Suppressor macrophage treated with lipopolysaccharide for 4 hours (primary cell): ENCODE measurements at places on chromosomes 3 and 15.

GRCh38 chr3:133532951-133533350 is 40.5 kb upstream of the CDV3 start:
- DNase-seq = no peak

DNA sequence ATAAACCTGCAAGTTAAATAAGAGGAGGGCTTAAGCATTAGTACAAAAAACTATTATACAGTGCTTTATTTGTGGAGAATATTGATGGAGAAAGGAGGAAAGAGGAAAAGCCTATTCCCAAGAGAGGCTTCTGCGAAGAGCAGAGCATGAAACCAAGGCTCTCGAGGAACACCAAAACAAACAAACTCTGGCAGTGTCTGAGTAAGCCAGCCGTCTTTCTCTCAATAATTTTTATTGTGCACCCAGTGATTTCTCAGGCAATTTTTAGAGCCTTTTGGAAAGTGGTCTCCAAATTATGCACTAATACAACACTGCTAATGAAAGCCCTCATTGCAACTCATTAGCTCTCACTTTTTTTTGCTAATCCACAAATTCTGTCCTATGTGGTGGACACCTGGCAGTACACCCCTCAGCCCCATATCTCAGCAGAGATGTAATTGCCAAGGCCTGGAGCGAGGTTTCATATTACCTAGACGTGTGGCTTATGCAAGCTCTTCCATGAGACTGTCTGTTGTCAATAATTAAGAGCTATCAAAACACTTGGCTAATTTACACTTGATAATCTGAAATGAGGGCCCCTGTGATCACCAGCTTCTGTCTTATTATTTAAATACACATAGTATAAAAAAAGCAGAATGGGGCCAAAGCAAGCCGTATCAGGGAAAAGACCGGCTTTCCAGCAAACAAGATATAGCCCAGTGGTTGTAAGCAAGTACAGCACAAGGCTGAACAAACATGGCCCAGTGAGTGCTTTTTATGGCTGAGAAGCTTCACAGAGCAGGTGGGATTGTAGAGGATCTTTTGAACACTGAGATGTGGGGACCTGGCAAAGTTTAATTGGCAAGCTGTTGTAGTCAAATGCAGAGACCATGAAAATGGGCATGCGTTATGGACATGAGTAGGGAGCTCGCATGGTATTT is 216.9 kb downstream of the ROBO2 start:
- no peak for DNase-seq

DNA sequence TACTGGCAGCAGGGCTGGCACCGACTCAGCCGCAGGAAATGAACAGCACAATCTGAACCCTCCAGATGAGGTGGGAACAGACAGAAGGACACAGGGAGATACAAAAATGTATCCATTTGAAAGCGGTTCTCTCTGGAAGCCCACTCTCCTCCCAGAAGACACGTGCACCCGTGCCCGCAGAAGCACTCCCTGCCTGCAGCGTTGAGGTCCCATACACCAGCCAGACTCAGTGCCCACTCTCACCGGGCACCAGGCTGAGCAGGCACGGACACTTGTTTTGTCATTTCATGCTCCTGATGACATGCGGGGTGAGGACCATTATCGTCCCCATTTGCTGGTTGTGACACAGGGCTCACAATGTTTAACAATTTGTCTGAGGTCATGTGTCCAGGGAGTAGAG is 297.4 kb upstream of the TLE3 start:
- DNase-seq = no peak

DNA sequence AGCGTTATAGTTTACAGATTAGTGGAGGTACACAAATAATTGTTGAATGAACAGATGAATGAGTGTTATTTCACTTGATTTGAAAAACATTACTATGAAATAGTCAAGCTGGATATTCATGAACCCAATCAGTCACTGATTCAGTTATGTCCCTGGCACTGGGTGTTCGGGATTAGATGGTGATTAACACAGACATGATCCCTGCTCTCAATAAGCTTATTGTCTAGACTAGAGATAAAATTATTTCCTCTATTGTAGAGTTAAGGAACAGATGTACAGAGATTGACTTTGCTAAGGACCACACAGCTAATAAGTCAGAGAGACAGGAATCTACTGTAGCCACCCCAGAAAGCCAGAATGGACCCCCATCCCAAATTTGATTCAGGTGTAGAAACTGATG is 963 bp downstream of the GRAMD1C start:
- no peak for DNase-seq

GRCh38 chr15:33872416-33873106 is 95.7 kb upstream of the CHRM5 start:
- no peak for DNase-seq

DNA sequence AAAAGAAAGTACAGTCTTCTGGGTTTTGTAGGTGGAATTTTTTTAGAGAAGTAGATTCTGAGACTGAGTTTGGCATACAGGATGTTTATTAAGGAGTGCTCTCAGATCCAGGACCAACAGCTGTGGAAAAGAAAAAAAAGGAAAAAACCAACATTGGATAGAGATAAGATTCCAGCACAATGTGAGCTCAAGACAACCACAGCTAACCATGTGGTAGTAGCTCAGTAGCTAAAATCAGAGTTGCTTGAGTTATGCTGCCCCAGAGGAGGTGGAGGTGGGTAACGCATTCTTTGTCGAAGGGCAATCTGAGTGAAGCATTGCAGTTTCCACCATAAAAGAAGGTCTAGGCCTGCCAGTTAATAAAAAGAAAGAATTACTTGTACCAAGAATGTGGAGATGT is 904.3 kb downstream of the NSUN3 start:
- DNase-seq = no peak

- peak; percentile 39 for DNase-seq
Observed at GRCh38 chr3:47261301-47261700, 21.3 kb downstream of the KIF9 start.

DNA sequence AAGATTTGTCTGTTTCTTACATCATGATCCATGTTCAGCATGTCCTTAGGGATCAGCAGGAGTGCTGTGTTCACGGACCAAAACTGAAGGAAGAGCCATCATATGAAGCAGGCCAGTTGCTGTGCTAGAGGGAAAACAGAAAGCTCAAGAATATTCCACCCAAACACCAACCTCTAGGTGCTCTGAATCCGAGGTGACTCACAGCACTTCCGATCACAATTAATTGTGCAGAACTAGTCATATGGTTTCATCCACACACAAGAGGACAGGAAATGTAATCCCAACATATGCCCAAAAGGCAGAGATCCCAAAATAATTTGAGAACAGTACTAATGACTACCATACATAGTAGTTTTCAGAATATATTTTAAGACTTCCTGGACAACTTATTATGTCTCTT is 257.9 kb upstream of the KCNH8 start:
- no peak for DNase-seq

- DNase-seq = no peak
Observed at GRCh38 chr3:120332646-120333045, 16.5 kb downstream of the LRRC58 start.

- DNase-seq = peak; percentile 81
Observed at GRCh38 chr3:160413613-160414248, 14.3 kb downstream of the SMC4 start.

GRCh38 chr3:56851966-56852884 is 50.5 kb upstream of the ARHGEF3 start:
- DNase-seq = no peak

- no peak for DNase-seq
Observed at GRCh38 chr15:25770618-25771337, 92.3 kb downstream of the ATP10A start.

- no peak for DNase-seq
Observed at GRCh38 chr3:41489231-41489630, 289.9 kb downstream of the CTNNB1 start.
